ENCODE measurements at places on chromosomes 4 and X.

GRCh38 chr4:17718471-17718870 is 63.0 kb downstream of the FAM184B start:
- DNase-seq = peak; percentile 84

DNA sequence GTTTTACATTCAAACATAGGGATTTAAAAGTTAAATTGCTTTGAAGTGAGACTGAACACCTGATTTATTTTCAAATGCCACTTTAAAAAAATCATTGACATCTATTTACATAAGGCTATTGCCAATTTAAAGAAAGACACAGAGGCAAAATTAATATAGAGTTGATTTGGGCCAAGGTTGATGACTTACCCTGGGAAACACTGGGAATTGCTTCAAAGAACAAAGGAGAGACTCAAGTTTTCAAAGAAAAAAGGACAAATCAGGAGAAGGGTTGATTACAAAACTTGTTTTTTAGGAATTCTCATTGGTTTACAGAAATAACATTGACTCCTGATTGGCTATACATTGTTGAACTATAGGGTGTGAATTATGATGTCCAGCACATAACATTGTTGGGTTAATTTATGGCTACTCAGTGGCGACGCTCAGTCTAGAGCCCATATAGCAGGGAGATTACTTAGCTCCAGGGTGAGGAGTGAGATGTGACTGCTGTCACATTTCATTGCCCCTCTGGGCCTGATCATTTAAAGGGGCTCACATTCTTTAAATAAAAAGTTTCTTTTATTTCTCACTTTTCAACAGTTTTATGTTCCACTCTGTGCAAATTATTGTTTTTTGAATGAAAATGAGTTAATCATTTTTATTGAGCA is 184.6 kb downstream of the SPATA18 start:
- no peak for DNase-seq

- DNase-seq = no peak
Measured at GRCh38 chr4:127959794-127960193, 5.2 kb downstream of the MFSD8 start.

DNA sequence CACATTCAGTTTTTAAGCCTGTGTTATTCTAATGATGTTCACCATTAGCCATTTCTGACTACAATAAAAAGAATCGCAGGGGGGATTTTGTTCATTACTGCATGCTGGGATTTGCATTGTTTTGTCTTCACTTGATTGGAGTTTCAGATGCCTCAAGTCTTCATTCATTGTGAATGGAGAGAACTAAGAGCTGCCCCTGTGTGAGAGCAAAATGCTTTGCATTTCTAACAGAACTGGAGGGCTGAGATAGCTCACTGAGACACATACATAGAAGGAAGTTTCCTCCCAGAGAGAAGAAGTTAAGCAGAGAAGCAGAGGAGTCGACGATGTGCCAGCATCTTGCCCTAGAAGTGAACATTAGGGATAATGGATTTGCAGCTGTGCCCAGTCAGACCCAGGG is 113.5 kb upstream of the GATB start:
- no peak for DNase-seq

- DNase-seq = no peak
Measured at GRCh38 chr4:81724925-81725329, 253.2 kb upstream of the RASGEF1B start.

DNA sequence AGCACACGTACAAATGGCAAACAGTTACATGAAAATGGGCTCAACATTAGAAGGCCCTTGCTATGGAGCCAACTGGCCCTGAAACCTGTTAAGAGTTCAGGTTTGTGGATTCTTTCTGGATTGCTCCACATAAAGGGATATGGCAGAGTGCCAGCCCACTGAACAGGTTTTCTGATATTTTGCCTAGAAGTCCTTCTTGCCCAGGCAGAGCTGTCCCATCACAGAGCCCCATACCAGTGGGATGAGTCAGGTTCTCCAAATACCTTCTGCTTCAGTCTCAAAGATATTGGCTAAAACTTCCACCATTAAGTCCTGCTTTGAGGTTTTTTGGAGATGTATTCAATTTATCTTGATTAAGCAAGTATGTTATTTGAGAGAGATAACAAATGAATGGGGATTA is 146.8 kb upstream of the IL1RAPL2 start:
- no peak for DNase-seq

DNA sequence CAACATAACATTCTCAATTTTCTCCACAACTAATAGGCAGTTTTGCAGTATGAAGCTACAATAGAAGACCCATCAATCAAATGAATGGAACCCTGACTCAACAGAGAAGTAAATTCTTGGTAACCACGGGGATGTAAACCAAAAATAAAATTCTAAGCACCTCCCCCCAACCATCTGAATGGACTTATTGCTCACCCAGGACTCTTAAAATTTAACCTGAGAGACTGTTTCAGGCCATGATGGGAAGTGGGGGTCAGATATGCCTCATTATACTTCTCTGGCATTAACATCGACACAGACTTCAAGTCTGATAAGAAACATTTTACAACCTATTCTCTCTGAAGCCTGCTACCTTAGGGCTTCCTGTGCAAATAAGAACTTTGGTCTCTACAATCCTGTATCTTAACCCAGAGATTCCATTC is 620.9 kb downstream of the TLL1 start:
- no peak for DNase-seq

DNA sequence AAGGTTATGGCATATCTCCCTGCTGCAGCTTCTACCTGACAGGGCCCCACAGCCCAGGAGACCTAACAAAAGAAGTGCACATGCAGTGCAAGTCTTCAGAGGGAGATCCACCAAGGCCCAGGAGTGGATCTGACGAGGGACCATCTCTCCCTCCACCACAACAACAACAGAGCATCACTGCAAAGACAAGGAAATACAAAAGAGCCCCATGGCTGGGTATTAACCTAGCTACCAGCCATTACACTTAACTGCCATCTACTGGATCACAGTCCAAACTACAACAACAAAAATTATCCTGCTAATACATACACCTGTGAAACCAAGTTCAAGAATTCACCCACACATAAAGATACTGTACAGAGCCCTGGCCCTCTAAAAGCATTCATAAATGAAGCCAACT is 280.2 kb upstream of the SLC7A11 start:
- no peak for DNase-seq

GRCh38 chrX:122026665-122027064 is 979.3 kb downstream of the GLUD2 start:
- no peak for DNase-seq

DNA sequence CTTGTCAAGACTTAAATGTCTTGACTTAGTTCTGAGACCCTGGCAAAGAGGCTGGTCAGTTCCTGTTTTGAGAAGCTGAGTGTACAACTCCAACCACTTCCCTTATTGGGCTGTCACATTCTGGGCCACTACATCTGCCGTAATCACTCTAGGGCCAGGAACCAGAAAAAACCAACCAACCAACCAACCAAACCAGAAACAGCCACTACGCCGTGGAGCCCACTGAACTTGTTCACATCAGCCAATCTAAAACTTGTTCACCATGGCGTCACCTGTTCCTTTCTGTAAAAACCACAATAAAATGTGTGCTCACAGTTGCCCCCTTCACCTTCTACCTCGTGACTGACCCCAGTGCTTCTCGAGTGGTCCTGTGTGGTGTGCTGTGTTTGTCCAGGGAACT is 107.3 kb downstream of the JADE1 start:
- DNase-seq = no peak

GRCh38 chrX:15373976-15374375 is 10.2 kb downstream of the VEGFD start:
- DNase-seq = no peak

- DNase-seq = no peak
Measured at GRCh38 chrX:24055043-24055356, 244 bp downstream of the EIF2S3 start.

DNA sequence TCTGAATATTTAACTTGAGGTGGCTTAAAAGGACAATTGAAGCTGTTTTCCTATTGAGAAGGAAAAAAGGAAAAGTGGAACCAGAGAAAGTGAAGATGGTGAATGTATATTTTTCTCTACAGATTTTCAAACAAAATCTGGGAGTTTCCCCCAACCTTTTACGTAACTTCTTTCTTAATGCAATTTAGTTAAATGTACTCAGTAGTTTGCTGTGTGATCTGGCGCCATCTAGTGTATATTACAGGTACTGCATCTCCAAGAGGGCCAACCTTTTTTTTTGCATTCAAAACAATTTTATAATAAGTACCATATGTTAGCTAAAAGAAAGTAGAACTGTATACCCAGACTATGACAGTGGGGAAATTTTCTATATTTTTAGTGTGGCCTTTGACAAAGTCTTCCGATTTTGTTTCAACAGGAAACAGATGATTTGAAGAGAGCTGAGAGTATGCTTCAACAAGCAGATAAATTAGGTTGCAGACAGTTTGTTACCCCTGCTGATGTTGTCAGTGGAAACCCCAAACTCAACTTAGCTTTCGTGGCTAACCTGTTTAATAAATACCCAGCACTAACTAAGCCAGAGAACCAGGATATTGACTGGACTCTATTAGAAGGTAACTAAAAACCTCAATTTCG is 82.0 kb downstream of the PLS3 start:
- no peak for DNase-seq

- DNase-seq = no peak
Measured at GRCh38 chr4:140102421-140102820, 51.6 kb downstream of the MAML3 start.

- no peak for DNase-seq
Measured at GRCh38 chr4:88962396-88962795, 94.6 kb downstream of the FAM13A start.

DNA sequence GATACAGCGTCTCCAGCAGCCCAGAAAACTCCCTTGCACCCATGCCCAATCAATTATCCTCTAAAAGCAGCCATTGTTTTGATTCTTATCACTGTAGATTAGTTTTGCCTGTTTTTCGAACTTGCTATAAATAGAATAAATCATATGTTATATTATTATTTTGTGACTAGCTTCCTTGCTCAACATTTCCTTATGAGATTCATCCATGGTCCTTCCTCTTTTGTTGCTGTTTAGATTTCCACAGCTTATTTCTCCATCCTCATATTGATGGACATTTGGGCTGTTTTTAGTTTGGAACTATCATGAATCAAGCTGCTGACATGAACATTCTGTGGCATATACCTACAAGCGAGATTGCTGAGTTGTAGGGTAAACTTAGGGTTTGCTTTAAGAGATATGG is 595.3 kb downstream of the BCOR start:
- DNase-seq = no peak

- DNase-seq = no peak
Measured at GRCh38 chr4:151887816-151888180, 127.0 kb upstream of the GATB start.

GRCh38 chrX:131649741-131650140 is 105.9 kb downstream of the OR13H1 start:
- no peak for DNase-seq

- no peak for DNase-seq
Measured at GRCh38 chr4:170581969-170582368, 492.2 kb upstream of the AADAT start.

DNA sequence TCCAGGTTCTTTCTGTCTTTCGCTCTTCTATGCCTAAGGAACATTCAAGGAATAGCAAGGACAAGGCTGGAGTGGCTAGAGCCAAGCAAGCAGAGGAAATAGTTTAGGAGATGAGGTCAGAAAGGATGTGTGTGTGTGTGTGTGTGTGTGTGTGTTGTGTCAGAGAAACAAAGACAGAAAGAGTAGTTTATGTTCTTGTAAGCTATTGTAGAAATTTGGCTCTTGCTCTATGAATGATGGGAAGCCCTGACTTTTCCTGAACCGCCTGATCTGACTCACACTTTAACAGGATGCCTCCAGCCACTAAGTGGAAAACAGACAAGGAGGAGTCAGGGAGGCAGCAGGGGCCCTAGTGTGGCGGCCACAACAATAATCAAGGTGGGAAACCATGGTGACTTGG is 39.7 kb downstream of the LGI2 start:
- no peak for DNase-seq

GRCh38 chrX:124435616-124436015 is 89.3 kb downstream of the SH2D1A start:
- no peak for DNase-seq

GRCh38 chr4:93957186-93957585 is 128.6 kb downstream of the ATOH1 start:
- DNase-seq = no peak

DNA sequence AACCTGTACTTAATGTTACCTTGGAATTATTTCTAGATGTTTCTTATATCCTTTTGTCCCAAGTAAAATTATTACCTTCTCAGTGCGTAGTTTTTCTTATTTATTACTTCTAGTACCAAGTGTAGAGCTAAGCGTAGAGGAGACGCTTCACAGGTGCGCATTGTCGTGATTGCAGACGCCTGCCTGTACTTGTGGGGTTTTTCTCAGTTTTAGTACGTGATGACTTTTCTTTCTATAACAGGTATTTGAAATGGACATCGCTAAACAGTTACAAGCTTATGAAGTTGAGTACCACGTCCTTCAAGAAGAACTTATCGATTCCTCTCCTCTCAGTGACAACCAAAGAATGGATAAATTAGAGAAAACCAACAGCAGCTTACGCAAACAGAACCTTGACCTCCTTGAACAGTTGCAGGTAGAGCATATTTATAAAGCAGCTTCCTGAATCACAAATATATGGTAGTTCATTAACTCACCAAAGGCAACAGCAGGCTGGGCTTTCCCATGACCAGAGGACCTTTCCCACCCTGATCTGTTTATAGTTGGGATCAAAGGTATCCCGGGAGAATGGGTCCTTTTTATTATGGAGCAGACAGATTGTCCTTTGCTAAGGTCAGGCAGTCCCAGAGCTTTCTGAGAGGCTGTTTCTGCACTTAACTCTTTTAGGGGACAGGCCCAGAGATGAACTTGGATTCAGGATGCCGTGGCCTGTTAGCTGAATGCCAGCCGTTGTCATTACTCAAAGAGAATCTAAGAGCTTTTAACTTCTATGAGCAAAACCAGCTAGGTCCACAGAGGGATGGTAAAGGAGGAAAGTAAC is 172.9 kb downstream of the PTTG2 start:
- no peak for DNase-seq

GRCh38 chrX:104902070-104902469 is 318.4 kb downstream of the TEX13A start:
- no peak for DNase-seq

DNA sequence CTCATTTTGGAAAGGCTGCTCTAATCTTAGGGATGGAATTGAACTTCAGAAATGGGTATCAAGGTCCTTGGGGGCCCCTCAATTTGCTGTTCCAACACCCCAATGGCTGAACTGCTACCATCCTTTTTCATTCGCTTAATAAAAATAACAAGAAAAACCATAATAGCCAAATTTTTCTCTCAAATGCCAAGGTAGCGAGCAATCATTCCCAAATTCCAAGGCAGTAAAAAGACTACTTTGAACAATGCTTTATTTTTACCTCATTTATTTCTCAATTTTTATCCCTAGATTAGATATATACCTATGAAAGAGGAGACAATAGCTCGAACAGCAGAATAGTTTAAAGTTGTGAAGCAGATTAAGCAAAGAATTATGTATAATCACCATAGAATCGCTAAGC is 323.4 kb upstream of the SLC7A11 start:
- DNase-seq = no peak

DNA sequence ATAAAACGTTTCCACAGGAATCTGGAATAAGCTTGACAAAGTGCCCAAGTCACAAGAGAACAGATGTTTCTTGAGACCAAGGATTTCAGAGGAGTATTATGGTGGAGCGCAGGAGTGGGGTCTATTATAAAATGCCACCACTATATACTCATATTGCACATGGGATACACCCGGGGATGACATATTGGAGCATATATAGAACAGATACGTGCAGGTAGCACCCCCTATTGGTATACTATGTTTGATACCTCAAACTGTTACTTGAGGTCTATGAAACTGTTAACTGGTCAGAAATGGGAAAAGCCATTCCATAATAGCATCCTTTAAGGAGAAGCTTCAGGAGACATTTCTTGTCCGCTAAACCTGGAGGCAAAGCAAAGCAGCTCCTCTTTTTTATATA is 86.0 kb downstream of the PCYT1B start:
- no peak for DNase-seq
